Fibroblast of lung (primary cell): ENCODE measurements at places on chromosomes 11 and 22. TPM values are rescaled to one million over a fixed set of nuclear protein-coding genes. Genes with fewer than 3 reads are reported as not detected.

Gene ZW10
- 13.5 and 15.9 TPM in 2 replicates for total RNA-seq

Gene USP2
- total RNA-seq, result 0.77 and 2.3 TPM in 2 replicates

DNA sequence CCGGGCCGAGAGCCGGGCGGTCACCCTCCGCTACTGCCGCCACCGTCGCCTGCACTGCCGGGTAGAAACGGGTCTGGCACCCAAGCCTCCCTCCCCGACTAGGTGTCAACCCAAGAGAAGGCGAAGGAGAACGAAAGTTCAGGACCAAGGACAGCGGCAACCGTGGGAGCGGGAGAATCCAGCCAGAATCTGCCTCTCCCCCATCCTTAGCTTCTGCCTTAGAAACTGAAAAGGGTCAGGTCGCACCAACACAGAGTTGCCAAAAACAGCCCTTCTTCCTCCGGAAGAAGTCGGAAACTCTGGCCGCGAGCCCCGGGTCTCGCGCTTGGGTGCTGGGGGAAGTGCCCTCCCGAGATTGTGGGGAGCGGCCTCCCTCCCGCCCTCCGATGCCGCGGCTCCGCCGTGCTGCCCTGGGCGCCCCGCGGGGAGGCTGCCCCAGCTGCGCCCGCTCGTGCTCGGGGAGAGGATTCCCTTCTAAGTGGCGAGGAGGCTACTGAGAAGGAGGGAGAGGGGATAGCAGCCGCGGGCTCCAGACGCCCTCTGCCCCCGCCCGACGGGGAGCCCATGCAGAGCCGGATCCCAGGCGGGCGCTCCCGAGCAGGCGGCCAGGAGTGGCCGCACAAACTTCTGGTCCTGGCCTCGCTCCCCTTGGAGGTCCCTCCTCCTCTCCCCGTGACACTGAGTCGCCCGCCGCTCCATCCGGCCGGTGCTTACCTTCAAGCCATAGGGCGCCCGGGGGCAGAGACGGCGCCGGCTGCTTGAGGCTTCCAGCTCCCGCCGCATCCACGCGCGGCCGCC, 637 bp downstream of the DRD2 start:
- DNase-seq, result peak; percentile 73

DNA sequence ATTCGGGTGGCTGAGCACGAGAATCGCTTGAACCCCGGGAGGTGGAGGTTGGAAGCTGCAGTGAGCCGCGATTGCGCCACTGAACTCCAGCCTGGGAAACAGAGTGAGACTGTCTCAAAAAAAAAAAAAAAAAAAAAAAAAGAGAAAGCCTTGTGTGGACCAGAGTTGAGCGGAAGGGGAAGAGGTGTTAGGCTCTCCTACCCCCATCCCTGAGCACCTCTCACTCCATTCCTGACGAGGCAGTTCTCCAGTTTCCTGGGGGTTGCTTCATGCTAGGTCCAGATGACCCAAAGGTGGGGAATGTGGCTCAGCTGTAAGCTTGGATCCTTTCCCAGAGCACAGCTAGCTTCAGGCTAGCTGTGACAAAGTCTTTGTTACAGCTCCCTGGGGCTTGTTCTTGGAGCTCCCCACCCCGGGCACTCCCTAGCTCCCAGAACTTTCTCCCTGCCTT, 8.8 kb upstream of the DNAL4 start:
- peak; percentile 92 for DNase-seq

GRCh38 chr11:128164080-128164741, 423.1 kb downstream of the ETS1 start:
- DNase-seq, result no peak

DNA sequence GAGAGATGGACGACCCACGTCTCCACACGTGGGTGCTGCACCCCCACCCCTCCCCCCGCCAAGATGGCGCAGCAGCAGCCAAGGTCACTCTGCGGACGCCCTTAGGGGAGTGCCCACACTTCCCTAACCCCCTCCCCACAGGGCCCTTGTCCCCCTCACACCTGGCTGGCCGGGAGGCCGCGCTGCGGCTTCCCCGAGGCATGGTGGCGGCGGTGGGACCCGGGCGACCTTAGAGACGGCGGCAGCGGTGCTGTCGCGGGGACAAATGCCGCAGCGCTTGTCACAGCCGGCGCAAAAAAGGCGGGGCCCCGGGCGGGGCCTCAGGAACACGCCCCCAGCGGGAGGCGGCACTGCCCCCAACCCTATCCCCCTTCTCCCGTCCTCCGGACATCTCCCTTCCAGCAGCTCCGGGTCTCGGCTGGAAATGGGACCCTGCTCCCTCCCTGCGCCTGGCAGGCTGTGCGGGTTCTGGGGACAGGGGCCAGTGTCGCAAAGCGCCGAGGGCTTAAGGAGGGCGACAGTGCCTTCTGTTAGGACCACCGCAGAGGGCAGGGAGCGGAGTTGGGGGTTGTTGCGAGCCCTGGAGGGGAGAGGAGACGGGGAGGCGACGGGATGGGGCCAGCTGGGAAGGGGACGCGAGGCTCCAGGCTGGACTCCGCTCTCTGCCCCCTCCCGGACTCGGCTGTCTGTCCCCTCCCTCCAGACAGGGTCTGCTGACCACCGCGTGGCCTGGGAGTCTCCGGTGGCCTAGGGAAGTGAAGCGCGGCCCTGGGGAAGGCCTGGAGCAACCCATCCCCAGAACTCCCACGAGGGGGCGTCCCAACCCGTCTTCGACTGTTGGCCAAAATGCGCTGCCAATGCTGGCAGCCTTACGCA, at the start of gene CHCHD10:
Gene CHCHD10, minus strand, starts transcription at position 300 of the 876 bp plus-strand sequence. Its CDS starts 98 bp downstream, at position 202.
- peak; percentile 74 for DNase-seq

- DNase-seq, result no peak
These were observed 3898.2 kb upstream of the OR11H1 start for GRCh38 chr22:11629661-11630385.

DNA sequence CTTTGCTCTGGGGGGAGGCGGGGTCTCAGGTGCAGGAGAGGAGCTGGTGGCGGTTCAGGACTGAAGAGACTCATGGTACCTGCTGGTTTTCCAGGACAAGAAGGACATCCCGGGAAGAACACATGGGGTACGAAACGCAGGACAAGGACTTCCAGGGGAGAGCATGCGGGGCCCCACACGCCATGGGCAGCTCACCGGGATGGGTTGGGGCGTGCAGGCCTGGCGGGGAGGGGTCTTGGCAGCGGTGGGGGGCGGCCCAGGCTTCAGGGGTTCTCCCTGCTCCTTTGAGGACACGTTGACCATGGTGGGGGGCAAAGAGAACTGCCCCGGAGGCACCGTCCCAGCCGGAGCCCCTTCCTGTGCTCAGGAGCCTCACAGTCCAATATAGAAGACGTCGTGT, 673.2 kb downstream of the BRD1 start:
- no peak for DNase-seq

GRCh38 chr11:57475671-57476046, 15.3 kb downstream of the RTN4RL2 start:
- DNase-seq, result no peak

- DNase-seq, result no peak
These were observed 199.2 kb upstream of the CTSC start for GRCh38 chr11:88536616-88537265.

DNA sequence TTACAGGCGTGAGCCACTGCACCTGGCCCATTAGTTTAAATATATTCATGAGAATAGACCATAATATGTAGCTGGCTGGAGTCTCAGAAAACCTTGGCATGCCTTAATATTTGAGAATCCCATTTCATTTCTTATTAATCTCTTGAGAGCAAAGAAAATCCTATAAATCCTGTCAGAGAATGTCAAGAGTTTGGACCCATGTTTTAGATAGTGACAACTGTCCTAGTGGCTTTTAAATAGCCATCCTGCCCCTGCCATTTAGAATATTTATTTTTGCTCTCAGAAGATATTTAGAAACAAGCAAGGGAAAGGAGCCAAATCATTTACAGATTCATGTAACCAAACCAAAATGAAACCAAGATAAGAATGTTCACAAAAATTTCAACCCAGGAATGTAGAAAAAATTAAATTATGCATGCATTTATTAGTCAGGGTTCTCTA, 107.2 kb downstream of the SWAP70 start:
- DNase-seq, result no peak

DNA sequence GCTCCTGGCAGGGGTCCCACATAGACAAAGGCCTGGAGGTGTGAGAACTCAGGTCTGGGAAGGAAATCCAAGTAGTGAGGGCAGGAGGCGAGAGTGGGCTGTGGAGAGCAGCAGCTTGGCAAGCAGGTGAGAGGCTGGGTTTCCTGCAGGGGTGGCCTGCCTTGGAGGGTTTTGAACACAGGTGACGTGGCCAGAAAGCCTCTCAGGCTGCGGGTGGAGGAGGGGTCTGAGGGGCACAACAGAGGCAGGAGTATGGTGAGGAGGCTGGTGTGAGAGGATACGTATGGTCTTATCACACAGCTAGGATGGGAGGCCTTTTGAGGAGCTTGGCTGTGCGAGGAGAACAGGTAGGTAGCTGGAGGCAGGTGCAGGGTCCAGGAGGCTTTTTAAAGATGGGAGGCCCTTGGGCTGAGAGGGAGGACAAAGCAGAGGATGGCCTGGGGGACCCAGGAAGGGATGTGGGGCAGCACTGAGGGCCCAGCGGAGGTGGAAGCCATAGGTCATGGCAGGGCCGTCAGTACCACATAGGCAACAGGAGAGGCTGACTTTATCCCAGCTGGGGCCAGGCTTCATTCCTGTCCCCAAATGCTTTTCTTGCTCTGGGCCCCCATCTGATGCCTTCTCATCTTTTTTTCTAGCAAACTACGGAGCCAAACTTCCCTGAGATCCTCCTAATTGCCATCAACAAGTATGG, 84.4 kb downstream of the MYO7A start:
- no peak for DNase-seq

- peak; percentile 34 for DNase-seq
These were observed 9.7 kb downstream of the MMP3 start for GRCh38 chr11:102833731-102834130.

- no peak for DNase-seq
These were observed 232.2 kb downstream of the INSC start for GRCh38 chr11:15346907-15347306.

DNA sequence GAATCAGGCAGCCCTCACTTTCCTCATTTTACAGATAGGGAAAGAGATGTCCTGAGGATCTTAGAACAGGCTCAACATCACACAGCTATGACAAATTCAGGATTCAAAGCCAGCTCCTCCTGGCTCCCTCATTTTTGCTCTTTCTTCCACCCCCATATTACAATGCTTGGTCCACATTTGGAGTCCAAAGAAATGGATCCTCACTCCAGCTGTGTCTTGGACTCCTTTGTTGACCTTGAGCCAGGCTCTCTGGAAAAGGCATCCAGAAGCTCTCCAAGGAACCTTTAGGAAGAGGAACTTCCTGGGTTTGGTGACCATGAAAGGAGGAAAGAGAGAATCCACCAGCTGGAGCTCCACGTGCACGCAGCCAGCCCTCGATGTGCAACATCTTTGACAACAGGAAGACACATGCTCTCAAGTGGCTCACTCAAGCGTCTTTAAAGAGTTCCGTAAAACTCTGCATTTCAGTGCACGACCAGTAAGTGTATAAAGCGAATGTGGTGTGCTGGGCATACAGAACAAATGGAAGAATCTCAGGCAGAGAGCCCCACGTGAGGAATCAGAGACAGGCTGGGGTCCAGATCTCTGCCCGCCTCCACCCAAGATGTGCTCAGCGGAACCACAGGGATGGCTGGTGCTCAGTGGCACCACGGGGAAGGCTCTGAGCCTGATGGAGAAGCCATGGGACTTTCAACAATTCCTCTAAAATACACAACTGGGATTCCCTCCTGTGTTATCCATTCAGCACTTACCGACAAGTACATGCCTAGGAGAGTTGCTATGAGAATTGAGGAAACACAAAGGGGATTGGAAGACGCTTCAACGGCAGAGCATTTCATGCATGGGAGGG, 48.4 kb downstream of the ISX start:
- DNase-seq, result no peak

GRCh38 chr11:85875505-85875904, 20.3 kb downstream of the CCDC83 start:
- DNase-seq, result peak; percentile 73

DNA sequence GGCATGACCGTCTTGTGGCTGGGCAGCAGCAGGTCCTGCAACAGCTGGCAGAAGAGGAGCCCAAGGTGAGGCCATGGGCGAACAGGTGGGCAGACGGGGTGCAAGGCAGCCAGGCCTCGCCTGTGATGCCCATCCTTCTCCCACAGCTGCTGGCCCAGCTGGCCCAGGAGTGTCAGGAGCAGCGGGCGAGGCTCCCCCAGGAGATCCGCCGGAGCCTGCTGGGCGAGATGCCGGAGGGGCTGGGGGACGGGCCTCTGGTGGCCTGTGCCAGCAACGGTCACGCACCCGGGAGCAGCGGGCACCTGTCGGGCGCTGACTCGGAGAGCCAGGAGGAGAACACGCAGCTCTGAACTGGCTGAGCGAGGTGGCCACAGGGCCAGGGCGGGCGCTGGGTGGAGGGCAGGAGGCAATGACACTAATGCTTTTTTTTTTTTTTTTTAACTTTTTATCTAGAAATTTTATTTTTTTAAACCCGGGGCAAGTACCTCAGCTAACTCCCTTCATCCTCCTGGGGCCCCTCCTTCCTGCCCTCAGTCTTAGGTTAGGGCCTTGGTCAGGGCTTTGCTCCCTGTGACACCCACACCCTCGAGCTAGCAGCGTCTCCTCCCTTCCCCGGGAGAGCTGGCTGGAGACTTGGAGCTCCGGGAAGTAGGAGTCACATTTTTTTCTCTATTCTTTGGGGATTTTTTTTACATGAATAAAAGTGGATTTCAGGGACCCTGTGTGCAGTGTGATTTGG, 16.0 kb downstream of the PLCB3 start:
- no peak for DNase-seq

GRCh38 chr22:49007013-49007653, 820.5 kb downstream of the BRD1 start:
- no peak for DNase-seq

DNA sequence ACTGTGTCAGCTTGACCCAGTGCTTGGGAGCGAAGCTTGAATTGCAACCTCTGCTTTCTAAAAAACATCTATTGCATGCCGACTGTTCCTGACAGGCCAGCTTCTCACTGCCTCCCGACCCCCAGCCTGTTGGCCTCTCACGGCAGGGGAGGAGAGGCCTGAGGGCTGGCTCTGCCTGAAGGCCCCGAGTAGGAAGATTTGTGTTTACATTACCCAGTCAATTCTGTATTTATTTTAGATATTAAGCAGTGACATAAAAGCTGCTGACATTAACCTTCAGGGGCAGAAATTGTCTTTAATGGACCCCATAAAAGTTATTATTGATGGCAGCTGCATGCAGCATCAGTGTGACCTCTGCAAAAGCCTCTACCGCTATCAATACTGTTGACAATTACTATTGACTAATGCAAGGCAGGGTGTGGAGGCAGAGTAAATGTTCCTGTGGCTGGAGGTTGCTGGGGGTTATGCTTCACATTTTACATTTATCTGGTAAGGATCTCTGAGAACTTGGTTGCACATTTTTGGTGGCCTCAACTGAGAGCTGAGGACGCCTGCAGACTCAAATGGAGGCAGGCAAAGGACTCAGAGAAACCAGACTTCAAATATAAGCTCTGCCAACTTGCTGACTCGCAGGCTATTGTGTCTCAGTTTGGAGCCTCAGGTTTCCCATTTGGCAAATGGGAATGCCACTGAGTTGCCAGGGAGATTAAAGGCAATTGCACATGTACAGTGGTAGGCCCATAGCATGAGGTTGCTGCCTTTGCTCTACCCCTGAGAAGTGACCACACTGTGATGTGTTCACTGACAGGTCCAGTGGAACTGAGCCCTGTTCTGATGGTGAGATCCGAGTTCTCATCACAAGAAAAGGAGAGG, 380.5 kb downstream of the TENM4 start:
- no peak for DNase-seq

- peak; percentile 53 for DNase-seq
These were observed 579.3 kb downstream of the BUD13 start for GRCh38 chr11:116193321-116194131.

- DNase-seq, result no peak
These were observed 46.4 kb downstream of the GAB4 start for GRCh38 chr22:16961477-16962186.

- peak; percentile 96 for DNase-seq
These were observed 61.2 kb downstream of the CECR2 start for GRCh38 chr22:17430412-17430811.
